Activated T-helper 1 cell treated with anti-CD3 and anti-CD28 coated beads, Interleukin-12 subunit alpha, Interleukin-12 subunit beta, Interleukin-2, Interleukin-4 antibody, amounts not matched to agents 30 ng/mL and 10 ng/mL and 1 ng/mL, durations not matched to agents 14 hours and 24 hours and 36 hours (primary cell): ENCODE measurements at places on chromosomes 6 and 20. TPM values are rescaled to one million over a fixed set of nuclear protein-coding genes. Genes with fewer than 3 reads are reported as not detected.

DNA sequence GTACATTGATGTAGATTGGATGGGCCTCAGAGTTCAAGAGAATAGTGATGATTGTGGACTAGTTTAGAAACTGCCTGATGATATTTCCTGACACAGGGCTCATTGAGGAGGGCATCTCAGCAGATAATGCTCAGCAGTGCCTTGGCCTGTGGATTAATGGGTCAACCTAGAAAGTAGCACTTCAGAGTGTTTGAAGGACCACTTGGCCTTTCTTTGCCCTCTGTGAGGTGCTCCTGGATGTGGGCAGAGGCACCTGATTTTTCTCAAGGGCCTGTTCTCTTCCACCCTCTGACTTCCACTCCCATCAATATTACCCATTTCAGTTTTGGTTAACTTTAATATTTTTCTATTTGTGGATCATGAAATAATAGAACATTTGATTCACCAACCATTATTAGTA, 270.6 kb upstream of the BMP2 start:
- H3K4me1 ChIP-seq = no peaks in the 10 kb centered on the region
- DNase-seq = no peak
- H3K27ac ChIP-seq = no peak overlapping the region

- peaks cover 12% of the 10 kb centered on the region for H3K4me1 ChIP-seq
- peaks cover 4% of the 10 kb centered on the region for H3K36me3 ChIP-seq
- no peaks in the 10 kb centered on the region for H3K27me3 ChIP-seq
- H3K4me3 ChIP-seq = no peak overlapping the region
- H3K27ac ChIP-seq = no peak overlapping the region
These were observed 212.7 kb downstream of the CDKAL1 start for GRCh38 chr6:20746805-20747558.

GRCh38 chr6:37242429-37243052, 15.0 kb upstream of the TBC1D22B start:
- no peak overlapping the region for H3K27ac ChIP-seq
- DNase-seq = no peak
- H3K4me1 ChIP-seq = peaks cover 58% of the 10 kb centered on the region
- no peak overlapping the region for H3K4me3 ChIP-seq

GRCh38 chr6:159090530-159091480, 46.0 kb upstream of the TAGAP start:
- peaks cover 2% of the 10 kb centered on the region for H3K36me3 ChIP-seq
- H3K27ac ChIP-seq = peak overlapping the region; percentile 30
- no peak overlapping the region for H3K4me3 ChIP-seq
- H3K27me3 ChIP-seq = no peaks in the 10 kb centered on the region

Gene HSF2
- total RNA-seq = 14.7 and 15.3 TPM in 2 replicates

Gene PRRT1
- 0.24 and 0.57 TPM in 2 replicates for total RNA-seq

DNA sequence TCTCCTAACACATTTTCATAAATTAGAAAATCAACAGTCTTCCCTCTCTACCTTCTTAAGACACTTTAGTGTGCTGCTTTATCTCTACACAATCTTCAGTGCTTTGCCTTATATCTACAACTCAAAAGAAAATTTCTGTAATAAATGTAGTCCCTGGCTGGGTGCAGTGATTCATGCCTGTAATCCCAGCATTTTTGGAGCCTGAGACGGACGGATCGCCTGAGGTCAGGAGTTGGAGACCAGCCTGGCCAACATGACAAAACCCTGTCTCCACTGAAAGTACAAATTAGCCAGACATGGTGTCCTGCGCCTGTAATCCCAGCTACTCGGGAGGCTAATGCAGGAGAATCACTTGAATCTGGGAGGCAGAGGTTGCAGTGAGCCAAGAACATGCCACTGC, 9.7 kb upstream of the EDN1 start:
- no peak overlapping the region for H3K4me3 ChIP-seq
- DNase-seq = no peak
- H3K4me1 ChIP-seq = peaks cover 10% of the 10 kb centered on the region
- no peak overlapping the region for H3K27ac ChIP-seq
- H3K27me3 ChIP-seq = peaks cover 10% of the 10 kb centered on the region

Gene PPP1R16B
- total RNA-seq = 139 and 143 TPM in 2 replicates

Gene WFDC10A
- total RNA-seq = not detected in 2 replicates

Gene KIF25
- total RNA-seq = not detected in 2 replicates

Gene SLC17A9
- 7.6 and 8.6 TPM in 2 replicates for total RNA-seq

Gene APOBEC2
- not detected in 2 replicates for total RNA-seq
